ENCODE measurements at places on chromosomes 1 and 21.

- DNase-seq: no peak
Measured at GRCh38 chr1:70911861-70912260, 135.8 kb downstream of the PTGER3 start.

DNA sequence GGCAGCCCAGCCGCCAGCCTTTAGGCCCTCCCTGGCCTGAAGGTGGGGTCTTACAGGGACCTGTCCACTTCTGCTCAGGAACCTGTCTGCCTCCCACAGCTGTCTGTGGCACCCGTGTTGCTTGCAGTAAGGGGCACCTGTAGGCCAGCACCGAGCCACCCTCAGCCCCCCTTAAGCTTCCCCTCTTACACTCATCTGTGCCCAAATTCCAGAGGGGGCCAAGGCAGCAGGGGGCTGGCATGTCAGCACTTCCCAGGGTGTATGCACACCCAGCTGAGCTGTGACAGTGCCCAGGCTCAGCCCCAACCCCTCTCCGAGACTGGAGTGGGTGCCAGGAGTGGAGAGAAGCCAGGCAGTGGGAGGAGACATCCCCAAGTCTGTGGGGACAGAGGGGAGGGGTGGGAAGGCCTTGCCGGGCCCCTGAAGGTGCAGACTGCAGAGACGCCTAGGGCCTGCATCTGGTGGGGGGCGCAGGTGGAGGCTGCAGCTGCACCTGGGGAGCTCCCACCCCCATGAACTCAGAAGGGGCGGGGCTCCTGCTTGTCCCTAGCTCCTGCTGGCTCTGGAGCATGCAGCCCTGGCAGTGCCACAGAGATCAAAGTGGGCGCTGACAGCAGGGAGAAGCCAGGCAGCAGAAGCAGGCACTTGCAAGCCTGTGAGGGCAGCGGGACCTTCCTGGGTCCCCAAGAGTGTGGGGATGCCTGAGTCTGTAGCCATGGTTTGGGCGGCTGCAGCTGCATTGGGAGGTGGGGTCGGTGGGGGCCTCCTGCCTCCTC is 5.4 kb upstream of the SLC2A7 start:
- no peak for DNase-seq

- no peak for DNase-seq
Measured at GRCh38 chr1:185158800-185159199, 1.8 kb downstream of the SWT1 start.

DNA sequence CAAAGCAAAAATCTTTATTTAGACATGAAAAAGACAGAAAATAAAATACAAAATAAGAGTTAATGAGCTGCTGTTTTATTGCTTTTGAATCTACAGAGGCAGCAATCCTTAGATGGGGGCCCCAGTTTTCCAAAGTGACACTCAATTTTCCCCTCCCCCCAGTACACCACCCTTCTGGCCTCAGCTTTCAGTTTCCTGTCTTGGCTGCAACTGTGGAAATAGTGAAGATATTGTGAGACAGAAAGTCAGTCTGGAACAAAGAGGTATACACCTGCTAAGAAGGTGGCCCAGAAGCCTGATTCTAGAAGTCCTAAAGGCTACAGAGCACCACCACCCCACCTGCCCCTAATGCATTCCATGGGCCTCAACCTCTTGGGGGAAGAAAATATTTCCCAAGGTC is 1.1 kb upstream of the MTMR11 start:
- no peak for DNase-seq

DNA sequence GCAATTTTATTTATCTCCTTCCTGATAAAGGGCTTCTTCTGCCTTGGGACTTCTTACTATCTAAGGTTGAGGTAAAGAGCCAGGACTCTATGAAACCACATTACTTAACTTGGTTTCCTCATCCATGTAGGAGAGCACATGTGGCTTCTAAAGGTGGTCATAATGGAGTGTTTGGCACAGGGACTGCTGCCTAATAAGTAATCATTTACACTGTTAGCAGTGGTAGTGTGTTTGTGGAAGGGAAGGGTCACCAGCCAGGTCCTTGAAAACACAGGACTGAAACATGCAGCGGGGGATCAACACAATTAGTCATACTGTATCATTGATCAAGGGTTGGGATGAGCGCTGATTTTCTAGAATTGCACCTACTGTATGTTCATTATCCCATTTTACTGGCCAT is 59.6 kb downstream of the UCK2 start:
- DNase-seq: no peak

GRCh38 chr1:45370575-45370974 is 30.3 kb upstream of the MUTYH start:
- DNase-seq: no peak

- no peak for DNase-seq
Measured at GRCh38 chr1:147891088-147891487, 11.5 kb upstream of the GJA8 start.

DNA sequence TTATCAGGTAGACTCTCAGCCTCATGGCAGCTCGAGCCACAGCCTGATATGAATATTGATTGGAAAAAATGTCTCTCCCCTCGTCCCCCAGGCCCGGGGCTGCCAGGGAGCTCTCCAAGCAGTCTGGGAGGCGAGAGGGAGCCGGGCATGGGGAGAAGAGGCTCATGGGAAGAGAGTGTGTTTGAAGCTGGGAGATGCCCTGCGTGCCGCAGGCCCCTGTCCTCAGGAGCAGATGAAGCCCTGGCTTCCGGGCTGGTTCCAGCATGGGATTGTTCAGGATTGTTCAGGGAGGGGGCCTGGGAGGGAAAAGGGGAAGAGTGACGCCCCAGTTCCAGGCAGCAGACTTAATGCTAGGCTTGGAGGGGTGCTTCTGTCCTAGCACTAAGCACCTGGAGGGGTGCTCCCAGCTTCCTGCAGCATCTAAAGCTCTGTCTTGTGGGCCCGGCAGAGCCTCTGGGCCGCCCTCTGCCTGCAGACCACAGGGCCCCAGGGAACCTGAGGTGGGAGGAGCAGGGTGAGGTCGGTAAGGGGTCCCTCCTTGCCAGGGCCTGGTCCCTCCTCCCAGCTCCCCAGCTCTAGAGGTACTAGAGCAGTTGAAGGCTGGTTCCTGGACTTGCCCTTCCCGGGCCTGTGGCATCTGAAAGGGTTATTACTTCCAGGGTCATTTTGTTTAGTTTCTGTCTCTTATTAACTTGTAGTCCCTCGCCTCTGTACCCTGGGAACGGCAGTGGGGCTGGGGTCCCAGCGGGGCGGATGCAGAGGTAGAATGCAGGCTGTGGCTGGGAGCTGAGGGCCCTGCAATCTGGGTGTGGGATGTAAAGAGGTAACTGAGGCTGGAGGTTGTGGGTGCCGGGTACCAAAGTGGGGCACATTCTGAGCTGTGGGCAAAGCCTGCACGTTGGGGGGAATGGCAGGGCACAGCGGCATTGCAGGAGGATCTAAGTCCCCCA is 334.8 kb upstream of the VAMP3 start:
- no peak for DNase-seq

GRCh38 chr1:178048883-178049282 is 45.0 kb upstream of the RASAL2 start:
- DNase-seq: no peak

DNA sequence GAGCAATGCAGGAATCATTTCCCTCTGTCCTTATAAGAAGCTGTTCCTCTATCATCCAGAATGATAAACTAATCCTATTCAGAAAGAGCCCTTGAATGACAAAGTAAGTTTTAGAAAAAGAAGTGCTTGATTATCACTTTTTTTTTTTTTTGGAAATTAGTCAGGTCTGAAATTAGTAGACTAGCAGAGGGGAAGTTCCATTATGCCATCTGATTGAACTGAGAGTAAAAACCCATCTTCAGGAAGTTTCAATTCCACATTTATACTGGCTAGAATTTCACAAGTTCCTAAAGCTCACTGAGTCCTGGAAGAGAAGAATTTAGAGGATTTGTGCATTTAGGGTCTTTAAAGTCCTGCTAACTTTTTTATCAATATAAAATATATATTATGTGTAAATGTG is 128.8 kb upstream of the COA6 start:
- no peak for DNase-seq

GRCh38 chr1:101302831-101303511 is 66.2 kb downstream of the S1PR1 start:
- DNase-seq: no peak

DNA sequence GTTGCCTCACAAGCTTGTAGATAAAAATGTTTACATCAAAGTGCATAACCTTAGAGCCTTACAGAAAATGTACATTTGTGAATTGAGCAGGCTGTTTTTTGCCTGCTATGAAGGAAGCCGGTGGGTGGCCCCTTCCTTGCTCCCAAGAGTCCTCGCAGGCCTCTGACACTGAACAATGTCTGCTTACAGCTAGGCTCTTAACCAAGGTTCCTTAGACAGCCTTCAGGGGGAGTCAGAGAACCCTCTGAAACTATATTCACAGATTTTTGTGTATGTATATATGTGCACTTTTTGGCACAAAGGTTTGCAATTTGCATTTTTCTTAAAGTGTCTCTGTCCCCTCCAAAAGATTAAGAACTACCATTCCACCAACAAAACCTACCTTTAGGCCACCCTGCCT is 282.6 kb downstream of the BARHL2 start:
- DNase-seq: no peak

- DNase-seq: no peak
Measured at GRCh38 chr1:160222546-160222945, 17.4 kb downstream of the PEA15 start.

DNA sequence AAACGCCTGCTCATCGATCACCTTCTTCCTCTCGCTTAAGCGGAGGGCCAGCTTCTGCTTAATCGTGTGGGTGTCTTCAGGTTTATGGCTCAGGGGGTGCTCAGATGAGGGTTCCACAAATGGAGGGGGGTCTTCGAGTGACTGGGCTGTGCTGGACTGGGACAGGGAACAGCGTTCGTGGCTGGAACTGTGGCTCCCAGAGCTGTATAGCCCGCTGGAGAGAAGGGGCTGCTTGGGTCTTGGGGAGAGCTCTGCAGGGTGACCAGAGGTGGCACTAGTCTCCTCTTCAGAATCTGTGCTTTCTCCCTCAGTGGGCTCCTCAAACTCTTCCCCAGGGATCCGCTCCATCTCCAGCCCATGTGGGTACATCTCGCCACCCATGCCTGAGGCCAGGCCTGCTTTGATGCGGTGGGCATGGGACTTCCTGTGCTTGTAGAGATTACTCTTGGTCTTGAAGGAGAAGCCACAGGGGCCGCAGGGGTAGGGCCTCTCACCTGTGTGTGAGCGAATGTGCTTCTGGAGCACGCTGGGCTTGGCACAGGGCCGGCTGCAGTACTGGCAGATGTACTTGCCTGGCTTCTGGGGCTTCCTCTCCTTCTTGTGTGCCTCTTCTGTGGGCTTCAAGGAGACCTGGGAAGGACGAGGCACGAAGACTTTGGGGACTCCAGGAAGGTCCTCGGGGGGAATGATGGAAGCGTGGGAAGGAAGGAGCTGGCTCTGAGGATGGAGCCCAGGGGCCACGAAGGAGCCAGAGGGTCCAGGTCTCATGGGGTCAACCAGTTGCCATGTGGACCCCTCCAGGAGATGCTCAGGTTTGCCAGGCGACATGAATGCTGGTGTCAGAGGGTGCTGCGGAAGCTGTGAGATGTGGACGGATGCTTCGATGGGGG is 99.4 kb upstream of the EDN2 start:
- DNase-seq: no peak

DNA sequence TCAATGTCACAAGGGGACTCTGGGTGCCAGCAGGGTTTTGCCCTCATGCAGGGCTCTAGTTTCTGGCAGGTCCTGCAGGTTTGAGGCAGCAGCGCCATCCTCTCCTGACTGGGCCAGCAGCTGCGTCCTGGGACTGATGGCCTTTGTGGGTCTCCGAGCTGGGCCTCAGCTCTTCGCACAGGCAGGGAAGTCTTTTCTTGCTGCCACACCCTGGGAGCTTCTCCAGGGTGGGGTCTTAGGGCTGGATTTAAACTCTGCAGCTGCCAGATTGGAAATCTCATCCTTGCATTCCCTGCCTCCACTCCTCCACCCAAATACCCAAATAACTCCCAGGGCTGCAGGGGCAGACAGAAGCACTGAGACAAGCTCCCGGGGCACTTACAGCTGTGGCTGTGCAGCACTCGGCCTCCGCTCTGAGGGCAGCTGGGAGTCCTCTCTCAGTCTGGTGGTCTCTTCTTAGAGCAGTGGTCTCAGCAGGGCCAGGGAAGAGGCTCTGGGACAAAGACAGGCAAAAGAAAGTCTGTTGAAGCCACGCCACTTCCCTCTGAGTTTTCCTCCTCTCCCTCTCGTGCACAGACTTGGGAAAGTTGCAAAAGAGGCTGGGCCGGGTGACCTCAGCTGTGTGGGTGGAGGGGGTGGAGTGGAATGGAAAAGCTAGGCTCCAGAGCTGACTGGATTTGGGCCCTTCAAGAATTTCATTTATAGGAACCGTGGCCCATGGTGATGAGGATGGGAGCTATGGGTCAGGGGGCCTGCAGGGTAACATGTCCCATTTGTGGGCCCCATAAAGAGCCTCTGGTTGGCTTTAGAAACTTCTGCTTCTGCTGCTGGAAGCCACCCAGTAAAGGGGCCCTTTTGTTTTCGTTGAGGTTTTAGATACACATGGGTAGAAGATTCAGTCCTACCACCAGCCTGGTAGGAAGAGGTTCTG is at the start of gene RAB7B:
Gene RAB7B (minus strand): TSS at position 525 of the 931 bp plus-strand sequence. CDS start 9,260 bp downstream, outside the sequence.
- no peak for DNase-seq

- no peak for DNase-seq
Measured at GRCh38 chr1:183983371-183984105, 54.0 kb downstream of the COLGALT2 start.

GRCh38 chr1:184296466-184297243 is 90.2 kb upstream of the C1orf21 start:
- DNase-seq: peak; percentile 76

DNA sequence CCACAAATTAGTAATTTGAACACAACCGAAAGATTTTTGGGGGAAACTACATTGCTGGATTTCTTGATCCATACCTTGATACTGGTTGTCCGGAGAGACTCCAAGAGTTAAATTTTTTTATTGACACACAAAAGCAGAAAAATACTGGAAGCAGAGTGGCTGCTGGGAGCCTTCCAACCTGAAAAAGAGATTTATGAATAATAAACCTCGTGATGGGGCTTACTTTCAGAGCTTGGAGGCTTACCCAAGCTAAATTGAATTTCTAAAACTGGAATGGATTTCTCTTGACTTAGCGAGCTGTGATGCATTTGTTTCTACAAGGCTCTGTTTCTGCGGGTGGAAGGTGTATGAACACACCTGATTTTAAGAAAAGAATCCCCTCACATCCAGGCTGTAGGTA is 35.7 kb downstream of the PCP4 start:
- DNase-seq: no peak

DNA sequence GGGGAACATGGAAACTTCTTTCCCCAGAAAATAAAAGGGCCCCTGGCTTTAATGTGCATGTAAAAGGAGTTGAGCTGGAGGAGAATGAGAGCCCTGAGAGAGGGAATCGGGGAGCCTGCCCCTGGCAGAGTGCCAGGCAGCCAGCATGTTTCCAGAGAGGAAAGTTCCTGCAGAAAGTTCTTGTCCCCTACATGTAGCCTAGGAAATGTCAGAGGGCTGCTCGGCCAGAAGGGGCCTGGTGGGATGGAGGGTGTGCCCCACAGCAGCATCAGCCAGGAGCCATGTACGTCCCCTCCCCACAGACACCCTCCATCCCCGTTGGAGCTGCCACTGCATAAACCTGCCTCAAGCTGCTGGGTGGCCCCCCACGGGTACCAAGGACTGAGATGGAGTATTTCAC is 5.4 kb upstream of the PRELP start:
- DNase-seq: no peak

DNA sequence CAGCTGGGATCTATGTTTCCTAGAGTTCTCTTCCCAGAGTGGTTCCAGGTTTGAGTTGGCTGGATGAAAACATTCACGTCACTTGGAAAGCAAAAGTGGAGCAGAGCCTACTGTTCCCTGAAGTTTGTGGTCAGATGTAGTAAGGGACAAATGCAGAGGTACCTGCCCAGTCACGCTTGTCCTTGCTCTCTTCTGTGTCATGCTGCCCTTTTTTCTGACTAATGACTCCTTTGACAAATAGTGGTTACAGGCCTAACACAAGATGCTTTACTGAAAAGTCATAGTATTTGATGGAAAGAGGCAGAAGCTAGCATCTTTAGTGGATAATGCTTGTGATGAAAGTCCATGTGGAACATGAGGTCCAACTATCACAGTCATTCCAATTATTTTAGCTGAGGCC is 881.4 kb upstream of the B3GALT2 start:
- no peak for DNase-seq

All from renal cortex interstitium (tissue), 15 donors.